ENCODE measurements at places on chromosomes 7 and 10.

GRCh38 chr10:78721231-78721630, 347.5 kb upstream of the ZMIZ1 start:
- no peak for DNase-seq

DNA sequence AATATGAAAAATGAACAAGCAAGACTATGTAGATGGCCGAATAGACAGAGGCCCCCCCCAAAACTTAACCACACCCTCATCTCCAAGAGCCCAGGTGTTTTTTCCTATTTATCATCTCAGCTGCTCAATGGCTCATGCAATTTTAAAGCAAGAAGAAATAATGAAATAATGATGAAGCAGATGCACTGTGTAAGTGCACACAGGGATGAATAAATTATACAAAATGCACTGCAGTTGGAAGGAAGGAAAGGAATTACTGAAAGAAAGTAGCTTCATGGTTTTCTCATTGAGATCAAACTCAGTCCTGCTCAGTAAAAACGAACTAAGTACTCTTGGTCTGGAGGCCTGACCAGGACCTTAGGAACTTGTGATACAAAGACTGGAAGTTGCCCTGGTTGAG, 810.1 kb downstream of the NRG3 start:
- no peak for DNase-seq

GRCh38 chr10:23015021-23015707, 80.2 kb upstream of the MSRB2 start:
- DNase-seq: no peak

DNA sequence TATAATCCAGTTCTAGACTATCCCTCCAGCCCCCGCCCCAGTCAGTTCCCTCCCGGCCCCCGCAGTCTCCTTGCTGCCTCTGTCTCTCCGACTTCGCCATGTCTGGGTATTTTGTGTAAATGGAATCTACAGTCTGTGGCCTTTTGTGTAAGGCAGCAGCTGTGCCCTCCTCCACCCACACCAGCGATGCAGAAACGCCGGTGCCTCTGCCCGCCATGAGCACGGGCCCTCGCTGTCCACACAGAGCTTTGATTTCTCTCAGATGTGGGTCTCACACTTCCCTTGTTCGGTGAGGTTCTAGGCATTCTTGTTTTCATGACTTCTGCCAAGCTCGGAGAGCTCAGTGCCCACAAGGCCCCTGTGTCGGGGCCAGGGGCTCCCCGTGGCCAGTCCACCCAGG, 37.8 kb downstream of the NKX6-2 start:
- DNase-seq: no peak

Data from NCI-H2107 (cell line).